ENCODE measurements at places on chromosomes 6 and 20. TPM values are rescaled to one million over a fixed set of nuclear protein-coding genes. Genes with fewer than 3 reads are reported as not detected.

DNA sequence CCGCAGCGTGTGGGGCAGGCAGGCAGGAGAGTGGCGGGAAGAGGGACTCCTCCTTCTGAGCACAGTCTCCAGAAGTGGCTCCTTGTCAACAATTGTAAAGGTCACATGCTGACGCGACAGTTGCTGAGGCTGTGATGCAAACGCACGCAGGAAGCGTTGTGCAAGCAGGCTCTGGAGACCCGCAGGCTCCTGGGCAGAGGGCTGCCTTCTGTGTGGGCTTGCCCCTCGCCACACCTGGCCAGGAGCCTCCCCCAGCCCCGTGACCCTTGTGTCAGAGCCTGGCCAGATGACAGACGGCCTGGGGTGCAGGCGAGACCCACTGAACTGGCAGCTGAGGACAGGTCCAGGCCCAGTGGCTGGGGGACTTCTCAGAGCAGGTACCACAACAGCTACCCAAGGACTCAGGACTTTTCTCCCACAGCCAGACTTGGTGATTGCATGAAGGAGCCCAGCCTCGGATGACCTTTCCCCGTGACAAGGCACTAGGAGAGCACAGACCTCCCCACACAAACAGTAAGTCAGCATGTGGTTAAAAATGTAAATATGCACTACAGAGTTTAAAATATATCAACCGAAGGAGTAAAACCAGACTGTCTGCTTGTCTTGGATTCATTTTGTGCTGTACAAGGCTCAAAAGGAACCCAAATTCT, 222.1 kb upstream of the RREB1 start:
- no peak for DNase-seq

DNA sequence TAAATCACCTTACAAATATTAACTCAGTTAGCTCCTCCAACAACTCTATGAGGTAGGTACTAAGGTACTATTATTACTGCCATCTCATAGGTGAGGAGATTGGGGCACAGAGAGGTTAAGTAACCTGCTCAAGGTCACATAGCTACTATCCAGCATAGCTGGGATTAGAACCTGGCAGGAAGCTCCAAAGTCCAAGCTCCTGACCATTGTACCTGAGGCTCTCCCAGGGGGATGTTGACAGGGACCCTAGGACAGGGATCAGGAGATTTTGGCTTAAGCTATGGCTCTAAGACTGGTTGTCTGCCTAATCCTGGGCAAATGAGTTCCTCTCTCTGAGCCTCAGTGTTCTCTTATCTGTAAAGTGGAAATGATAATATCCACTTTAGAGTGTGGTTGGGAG, 59.3 kb downstream of the HNF4A start:
- no peak for DNase-seq

DNA sequence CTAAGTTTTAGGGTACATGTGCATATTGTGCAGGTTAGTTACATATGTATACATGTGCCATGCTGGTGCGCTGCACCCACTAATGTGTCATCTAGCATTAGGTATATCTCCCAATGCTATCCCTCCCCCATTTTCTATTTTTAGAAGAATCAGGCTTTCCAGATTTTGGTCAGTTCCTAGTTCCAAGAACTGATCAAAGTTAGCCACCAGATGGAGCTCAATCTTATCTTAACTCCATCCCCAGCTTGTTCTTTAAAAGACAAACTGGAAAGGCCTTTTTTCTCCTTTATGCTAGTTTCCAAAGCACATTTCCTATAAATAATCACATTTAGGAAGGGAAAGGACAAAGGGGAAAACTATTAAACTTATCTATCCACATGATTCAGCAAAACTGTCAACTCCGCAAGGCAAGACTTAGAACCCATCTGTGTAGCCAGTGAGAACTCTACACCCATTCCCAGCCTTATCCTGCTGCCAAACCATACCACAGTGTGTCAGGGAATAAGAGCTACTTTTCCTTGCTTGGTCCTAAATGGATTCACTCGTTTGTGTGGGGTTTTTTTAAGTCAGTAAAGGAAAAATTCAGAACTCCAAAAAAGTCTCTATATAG, 22.8 kb upstream of the KHDC1 start:
- no peak for DNase-seq

DNA sequence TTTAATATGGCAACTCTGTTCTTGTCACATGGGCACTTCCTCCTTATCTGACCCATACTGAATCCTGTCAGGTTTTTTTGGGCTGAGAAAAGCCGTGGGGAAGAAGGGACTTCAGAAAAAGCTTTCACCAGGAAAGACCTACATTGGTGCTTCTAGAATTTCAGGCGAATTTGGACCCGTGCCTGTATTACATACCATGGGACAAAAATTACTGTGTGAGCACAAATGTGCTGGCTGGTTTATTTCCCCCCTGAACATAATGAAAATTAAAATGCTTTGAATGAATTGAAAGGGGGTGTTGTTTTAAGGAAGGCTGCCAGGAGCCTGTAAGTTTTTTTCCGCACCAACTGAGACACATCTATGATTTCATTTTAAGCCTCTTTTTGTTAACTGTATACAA, 29.6 kb downstream of the CAP2 start:
- no peak for DNase-seq

- no peak for DNase-seq
Measured at GRCh38 chr6:167211881-167212712, 54.3 kb upstream of the GPR31 start.

- no peak for DNase-seq
Measured at GRCh38 chr20:25339608-25340007, 51.0 kb downstream of the ABHD12 start.

- no peak for DNase-seq
Measured at GRCh38 chr20:51702556-51702955, 65.6 kb downstream of the ATP9A start.

- DNase-seq = no peak
Measured at GRCh38 chr20:36984257-36984638, 32.7 kb upstream of the SAMHD1 start.

DNA sequence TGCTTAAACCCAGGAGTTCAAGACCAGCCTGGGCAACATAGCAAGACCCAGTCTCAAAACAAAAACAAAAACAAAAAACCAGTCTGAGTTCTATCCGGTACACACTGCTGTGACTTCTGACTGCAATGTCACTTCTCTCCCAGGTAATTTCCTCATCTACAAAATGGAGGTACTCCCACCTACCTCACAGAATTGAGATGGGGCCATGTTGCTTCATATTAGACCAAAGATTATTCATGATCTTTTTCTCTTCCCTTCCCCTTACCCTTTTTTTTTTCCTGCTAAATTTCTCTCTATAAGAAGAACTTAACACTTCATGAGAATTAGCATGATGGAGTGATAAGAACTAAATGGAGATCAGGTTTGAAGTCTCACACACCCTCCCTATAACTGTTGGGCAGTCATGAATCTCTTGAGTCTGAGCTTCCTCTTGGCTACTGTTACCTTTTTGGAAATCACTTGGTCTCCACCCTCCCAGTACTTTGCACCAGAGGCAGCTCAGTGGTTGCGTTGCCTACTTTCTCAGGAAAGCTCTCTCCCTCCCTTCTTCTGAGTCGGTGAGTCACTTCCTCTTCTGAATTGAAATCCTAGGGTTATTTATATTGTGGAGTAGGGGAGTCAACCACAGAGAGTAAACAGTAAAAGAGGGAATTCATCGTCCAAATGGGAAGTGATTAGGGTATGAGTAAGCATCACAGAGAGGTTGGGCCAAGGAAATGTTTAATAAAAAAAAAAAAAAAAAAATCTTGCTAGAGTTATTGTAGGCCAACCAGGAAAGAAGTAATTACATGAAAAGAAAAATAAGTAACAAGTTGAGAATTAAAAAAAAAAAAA, 59.9 kb upstream of the MAP7 start:
- DNase-seq = no peak

GRCh38 chr6:31886541-31886991, 7.8 kb upstream of the SLC44A4 start:
- no peak for DNase-seq

DNA sequence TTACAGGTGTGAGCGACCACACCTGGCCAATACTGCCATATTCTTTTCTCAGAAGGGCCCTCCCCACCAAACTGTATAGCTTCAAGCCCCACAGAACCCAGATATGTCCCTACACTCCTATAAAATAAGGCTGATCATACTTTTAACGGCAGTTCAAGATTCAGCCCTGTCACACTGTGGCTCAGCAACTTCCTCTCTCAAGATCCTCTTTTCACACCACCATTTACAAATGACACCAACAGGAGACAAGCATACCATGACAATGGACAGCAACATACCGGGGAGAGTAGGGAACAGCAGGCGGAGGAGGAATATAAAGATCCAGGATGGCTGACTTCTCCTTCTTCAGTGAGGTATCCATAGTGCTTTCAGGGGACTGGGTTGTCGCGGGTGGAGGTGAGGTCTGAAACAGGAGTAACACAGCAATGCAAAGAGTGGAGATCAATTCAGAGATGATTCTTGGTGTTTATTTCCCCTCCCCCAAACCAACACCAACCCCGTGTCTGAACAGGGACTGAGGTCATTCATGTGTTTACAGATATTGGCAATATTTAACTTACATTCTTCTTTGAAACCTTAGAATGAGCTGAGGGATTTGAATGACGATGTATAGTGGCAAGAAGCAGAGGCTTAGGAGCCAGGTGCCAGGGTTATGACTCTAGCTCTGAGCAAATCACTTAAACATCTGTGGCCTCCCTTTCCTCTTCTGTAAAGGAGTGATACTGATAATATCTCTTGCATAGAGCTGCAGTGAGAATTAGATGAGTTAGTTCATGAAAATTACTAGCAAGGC, 57.6 kb upstream of the IPCEF1 start:
- no peak for DNase-seq

- DNase-seq = no peak
Measured at GRCh38 chr6:168282985-168283685, 36.4 kb downstream of the DACT2 start.

GRCh38 chr6:161536224-161536630, 262.4 kb upstream of the AGPAT4 start:
- no peak for DNase-seq

DNA sequence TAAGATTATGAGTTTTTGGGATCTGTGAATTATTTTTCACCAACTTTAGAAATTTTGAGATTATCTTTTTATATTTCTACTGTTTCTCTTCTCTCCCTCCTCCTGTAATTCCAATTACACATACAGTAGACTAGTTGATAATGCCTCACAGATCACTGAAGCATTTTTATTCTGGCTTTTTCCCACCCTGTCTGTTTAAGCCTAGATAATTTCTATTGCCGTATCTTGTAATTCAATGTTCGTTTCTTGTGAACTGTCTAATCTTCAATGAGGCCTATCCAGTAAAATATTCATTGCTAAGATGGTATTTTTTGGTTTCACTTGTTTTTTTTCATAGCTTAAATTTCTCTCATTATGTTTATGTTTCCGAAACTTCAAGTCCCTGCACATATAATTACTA, 12.0 kb downstream of the MDN1 start:
- no peak for DNase-seq

DNA sequence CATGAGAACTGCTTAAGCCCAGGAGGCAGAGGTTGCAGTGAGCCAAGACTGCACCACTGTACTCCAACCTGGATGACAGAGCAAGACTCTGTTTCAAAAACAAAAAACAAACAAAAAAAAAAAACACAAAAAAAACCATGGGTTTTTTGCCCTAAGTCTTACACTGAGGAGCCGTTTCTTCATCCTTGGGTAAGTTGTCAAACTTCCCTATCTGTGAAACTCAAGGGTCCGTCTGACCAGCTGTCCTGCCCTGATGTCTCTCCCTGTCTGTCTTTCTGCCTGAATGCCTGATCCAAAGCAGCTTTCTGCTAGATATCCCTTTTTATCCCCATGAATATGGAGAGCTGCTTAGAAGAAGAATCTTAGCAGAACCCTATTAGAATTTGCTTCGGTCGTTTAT, 41.3 kb upstream of the CLDN20 start:
- DNase-seq = no peak

GRCh38 chr6:151546941-151547659, 53.3 kb downstream of the CCDC170 start:
- no peak for DNase-seq

- no peak for DNase-seq
Measured at GRCh38 chr20:24632581-24632980, 163.2 kb downstream of the SYNDIG1 start.

GRCh38 chr6:57242505-57242904, 20.4 kb upstream of the RAB23 start:
- DNase-seq = no peak

- DNase-seq = no peak
Measured at GRCh38 chr6:87944541-87944954, 103.1 kb upstream of the SPACA1 start.

GRCh38 chr20:7866285-7866684, 74.0 kb downstream of the HAO1 start:
- no peak for DNase-seq

- no peak for DNase-seq
Measured at GRCh38 chr6:15456422-15456821, 206.4 kb downstream of the DTNBP1 start.

GRCh38 chr6:163427498-163428254, 13.2 kb downstream of the QKI start:
- no peak for DNase-seq

DNA sequence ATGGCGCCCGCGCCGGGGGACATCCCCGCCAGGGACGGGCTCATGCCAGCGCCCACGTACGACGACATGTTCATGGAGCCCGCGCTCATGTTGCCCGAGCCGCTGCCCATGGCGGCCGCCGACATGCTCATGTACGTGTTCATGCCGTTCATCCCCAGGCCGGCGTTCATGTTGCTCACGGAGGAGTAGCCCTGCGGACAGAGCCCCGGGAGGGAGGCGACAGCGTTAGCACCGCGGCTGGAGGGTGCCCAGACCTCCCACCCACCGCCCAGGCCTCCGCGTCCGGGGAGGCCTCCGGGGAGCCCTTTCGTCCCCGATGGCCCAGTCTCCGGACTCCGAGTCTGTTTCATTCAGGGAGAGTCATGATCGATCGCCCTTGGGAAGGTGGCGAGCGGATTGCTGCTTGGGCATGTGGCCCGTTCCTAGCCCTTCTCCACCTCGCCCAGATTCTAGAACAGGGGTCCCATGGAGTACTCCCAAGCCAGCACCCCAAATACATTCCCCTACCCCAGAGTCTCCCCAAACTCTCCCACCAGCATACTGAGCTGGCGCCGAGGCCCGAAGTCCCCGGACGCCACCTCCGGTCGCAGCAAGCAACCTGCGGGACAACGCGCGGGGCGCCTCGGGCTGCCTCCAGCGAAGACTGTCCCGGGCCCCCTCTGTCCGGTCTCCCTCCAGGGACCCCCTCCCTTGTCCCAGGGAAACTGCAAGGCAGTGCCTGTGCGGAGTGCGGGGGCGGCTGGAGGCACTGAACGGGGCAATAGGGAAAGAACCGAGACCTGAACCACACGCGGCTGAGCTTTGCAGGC, 1.2 kb downstream of the FOXA2 start:
- DNase-seq = no peak

- no peak for DNase-seq
Measured at GRCh38 chr6:6840831-6841291, 252.3 kb downstream of the LY86 start.

Gene DYNLRB1
- 103 TPM for total RNA-seq

Gene PLCB1
- 1.5 TPM for total RNA-seq

Gene PTCRA
- total RNA-seq = not detected

Gene MAP3K7
- total RNA-seq = 27.8 TPM

Gene PLA2G7
- not detected for total RNA-seq

Gene HIVEP2
- 23.1 TPM for total RNA-seq

Gene CRYBG1
- total RNA-seq = 34.9 TPM

Gene NINL
- 2.2 TPM for total RNA-seq

Gene EYA2
- not detected for total RNA-seq

Gene THBD
- total RNA-seq = not detected

Gene TREM2
- not detected for total RNA-seq

Gene SYNDIG1
- total RNA-seq = not detected

Gene IPCEF1
- total RNA-seq = 22.6 TPM

Gene NELFE
- 70.8 TPM for total RNA-seq

Gene CDS2
- total RNA-seq = 58.3 TPM

Gene LAMP5
- not detected for total RNA-seq

Gene TAAR5
- total RNA-seq = not detected

Gene PPT2
- 15.4 TPM for total RNA-seq

Measured in activated CD8-positive, alpha-beta T cell treated with anti-CD3 and anti-CD28 coated beads, Interleukin-2, amount 10 ng/mL, durations not matched to agents 7 days and 5 days (primary cell).